ENCODE measurements at places on chromosomes 16 and 17.

DNA sequence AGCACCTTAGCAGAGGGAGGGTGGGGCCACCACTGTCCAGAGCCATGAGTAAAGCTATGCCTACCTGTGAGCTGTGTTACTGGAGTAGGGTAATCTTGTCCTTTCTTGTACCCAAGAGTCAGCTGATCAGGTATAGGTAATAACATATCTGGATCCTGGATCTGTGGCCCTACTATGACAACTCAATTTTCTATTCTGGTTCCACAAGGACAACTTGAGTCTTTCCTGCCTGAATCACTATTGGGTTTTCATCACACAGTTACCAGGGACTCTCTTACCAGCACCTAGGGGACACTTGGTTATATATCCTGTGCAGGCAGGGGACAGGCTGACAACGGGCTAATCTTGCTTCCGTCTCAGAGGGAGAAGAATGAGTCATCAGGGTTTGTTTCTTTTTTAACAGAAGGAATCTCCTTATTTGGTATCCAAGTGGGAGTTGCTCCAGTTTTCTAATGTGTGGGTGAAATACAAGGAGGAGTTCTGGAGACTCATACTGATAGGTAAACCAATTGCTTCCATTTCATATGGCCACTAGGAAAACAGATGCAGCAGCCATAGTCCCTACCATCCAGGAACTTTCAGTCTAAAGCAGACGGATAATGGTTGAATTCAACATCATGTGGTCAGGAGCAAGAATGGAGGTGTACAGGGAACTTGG is 6.8 kb downstream of the ZNF267 start:
- peak; percentile 75 for DNase-seq
- H3K4me1 ChIP-seq: peaks cover 52% of the 10 kb centered on the region
- H3K27me3 ChIP-seq: peaks cover 2% of the 10 kb centered on the region
- peak overlapping the region; percentile 42 for H3K4me3 ChIP-seq
- H3K27ac ChIP-seq: peak overlapping the region; percentile 76
- peaks cover 44% of the 10 kb centered on the region for H3K36me3 ChIP-seq

DNA sequence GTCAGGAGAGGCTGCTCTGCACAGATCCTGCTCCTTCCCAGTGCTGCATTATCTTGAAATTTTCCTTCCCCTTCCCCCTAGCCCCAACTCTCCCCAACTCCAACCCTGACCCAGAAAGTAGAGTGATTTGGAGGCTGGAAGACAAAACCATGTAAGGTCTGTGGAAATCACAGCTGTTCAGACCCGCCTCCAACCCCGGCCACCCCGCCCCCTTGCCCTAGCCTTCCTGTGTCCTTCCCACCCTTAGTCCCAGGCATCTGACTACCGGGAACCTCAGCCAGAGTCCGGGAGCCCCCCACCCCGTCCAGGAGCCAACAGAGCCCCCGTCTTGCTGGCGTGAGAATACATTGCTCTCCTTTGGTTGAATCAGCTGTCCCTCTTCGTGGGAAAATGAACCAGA is at the start of gene AOC3:
Gene AOC3 (plus strand): TSS at position 246 of the 400 bp plus-strand sequence. CDS start 145 bp downstream, at position 391.
- H3K4me1 ChIP-seq: peaks cover 10% of the 10 kb centered on the region
- H3K4me3 ChIP-seq: no peak within 1 kb of the TSS
- H3K27ac ChIP-seq: no peak within 1 kb of the TSS

GRCh38 chr16:29663016-29663806 is at the start of gene SPN:
TSS of gene SPN (plus strand) at chr16:29663247. CDS start at chr16:29663729, 482 bp downstream.
- H3K27ac ChIP-seq: no peak within 1 kb of the TSS
- DNase-seq: no peak
- peaks cover 34% of the 10 kb centered on the region for H3K27me3 ChIP-seq
- H3K4me1 ChIP-seq: peaks cover 5% of the 10 kb centered on the region

DNA sequence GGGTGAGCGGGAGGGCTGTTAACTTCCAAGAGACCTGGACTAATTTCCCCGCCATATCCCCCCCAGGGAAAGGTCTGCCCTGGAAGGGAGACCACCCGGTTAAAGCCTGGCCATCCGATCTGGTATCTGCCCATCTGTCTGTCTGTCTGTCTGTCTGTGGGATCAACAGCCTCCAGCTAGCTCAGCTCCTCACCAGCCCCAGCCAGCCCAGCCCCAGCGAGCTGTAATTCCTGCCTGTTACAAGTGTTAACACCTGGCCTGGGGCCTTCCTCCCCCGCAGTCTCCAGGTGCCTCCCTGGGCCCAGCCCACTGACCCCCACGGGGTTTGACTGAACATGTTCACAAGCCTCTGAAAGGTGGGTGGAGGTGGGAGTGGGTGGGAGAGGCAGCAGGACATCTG is 4.0 kb downstream of the WNT3 start:
- no peak overlapping the region for H3K27ac ChIP-seq
- no peak for DNase-seq
- H3K4me3 ChIP-seq: no peak overlapping the region

DNA sequence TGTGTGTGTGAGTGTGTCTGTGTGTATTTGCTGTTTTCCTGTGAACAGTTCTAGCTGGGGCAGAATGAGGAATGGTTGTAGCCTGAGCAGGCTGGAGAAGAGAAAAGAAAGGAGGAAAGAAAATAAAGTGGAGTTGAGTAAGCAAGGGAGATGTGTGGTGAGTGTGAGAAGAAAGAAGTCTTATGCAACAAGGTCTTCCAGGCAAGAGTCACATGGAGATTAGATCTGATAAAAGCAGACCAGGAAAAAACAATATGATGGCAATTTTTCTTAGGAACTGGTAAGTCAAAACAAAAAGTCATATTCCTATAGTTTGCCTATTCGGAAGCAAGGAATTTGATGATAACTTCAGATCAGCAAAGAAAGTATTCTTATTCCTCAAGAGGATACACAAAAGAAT is 125.0 kb downstream of the HS3ST3A1 start:
- peak overlapping the region; percentile 66 for H3K27ac ChIP-seq
- peak; percentile 50 for DNase-seq

DNA sequence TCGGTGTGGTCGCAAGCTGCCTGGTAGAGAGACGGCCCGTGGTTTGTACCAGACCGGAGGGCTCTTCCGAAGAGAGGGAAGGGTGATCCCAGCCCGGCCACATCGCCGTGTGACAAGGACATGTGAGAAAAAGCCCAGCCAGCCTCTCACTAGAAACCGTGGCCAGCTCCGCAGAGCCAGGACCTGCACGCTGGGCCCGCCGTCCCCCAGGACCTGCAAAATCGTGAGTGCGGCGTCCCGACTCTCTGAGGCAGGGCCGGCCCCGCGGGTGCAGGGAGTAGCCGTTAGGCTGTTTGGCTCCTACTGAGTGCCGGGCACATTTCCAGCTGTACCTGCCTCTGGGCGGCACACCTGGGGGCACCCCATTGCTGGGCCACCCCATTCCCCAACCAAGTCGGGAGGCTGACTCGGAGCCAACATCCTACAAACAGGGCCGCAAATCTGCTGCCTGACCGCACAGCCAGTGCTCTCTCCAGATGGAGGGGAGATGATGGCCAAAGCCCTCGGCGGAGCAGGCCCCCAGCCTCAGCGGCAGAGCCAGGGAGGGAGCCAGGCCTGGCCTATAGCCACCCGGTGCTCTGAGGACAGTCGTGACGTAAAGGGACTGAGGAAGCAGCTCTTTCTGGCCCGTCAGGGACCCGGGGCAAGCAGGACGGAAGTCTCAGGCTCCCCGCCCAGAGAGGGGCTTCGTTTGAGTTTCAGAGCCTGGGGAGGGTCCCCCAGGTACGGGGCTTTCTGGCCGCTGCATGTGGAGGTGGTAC is 33.6 kb upstream of the PABPN1L start:
- no peak overlapping the region for H3K27ac ChIP-seq
- no peaks in the 10 kb centered on the region for H3K36me3 ChIP-seq
- peaks cover 12% of the 10 kb centered on the region for H3K27me3 ChIP-seq
- DNase-seq: no peak
- no peaks in the 10 kb centered on the region for H3K4me1 ChIP-seq

All from HFFc6 (cell line).